Activated CD4-positive, CD25-positive, alpha-beta regulatory T cell treated with anti-CD3 and anti-CD28 coated beads, Interleukin-2, amount 50 U/mL, for 72 hours (primary cell): ENCODE measurements at places on chromosomes 7 and 10.

- DNase-seq = peak; percentile 68
Measured at GRCh38 chr7:150737265-150738055, at the start of gene GIMAP5. Gene GIMAP5, plus strand, starts transcription at chr7:150737418. Its CDS starts 3,467 bp downstream, at chr7:150740885.

GRCh38 chr10:73253225-73253555 is 746 bp upstream of the MRPS16 start:
- no peak for DNase-seq

GRCh38 chr10:110733218-110733952 is 89.2 kb downstream of the RBM20 start:
- DNase-seq = no peak

- no peak for DNase-seq
Measured at GRCh38 chr10:91557651-91558111, 75.2 kb downstream of the PPP1R3C start.

DNA sequence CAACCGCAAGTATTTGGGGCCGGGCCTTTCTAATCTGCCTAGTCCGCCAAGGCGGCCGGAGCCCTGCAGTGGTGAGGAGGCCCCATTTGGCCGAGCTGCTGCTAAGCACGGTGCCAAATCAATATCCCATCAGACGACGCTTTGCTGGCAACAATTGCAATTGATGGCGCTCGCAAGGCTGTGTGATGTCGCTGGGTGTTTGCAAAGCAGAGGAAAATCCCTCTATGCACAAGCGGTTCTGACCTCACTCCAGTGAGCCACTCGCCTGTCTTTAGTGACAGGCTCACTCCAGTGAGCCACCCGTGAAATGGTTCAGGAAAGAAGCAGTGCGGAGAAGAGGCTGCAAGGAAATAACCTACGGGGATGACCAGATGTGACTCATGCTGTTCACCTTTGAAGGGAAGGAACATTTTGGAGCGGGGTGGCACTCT is 18.3 kb upstream of the PDE1C start:
- DNase-seq = no peak

DNA sequence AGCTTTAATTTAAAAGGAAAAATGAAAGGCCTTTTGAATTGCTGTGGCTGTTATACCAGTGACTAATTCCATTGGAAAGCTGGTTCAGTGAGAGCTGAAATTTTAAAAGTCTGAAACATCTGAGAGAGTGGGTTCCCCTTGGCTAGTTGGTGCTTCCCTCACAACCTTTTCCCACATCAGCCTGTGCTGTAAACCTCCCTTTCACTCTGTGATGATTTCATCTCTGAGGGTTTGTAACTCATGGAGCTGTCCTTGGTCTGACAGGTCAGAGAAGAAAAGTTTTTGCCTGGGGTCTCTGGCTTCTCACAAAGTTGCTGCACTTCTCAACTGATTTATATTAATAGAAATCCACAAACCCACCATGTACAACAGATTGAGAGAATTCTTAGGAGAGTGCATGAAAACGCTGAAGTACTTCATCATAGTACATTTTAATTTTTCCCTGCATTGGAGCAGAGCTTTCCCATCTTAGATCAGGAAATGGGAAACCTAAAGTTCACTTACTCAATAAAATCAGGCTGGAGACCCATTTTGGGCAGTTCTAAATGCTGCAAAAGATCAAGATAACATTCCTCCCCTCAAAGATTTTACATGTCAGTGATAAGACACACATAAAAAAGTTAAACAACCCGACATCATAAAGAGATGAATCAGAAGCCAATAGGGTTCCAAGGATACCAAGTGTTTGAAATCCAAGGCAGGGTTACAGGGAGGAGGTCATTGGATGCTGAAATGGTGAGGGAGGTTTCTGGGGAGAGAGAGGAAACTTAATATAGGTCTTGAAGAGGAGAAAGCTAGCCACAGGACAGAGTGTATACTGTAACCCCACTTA is 157.0 kb upstream of the MKLN1 start:
- no peak for DNase-seq

DNA sequence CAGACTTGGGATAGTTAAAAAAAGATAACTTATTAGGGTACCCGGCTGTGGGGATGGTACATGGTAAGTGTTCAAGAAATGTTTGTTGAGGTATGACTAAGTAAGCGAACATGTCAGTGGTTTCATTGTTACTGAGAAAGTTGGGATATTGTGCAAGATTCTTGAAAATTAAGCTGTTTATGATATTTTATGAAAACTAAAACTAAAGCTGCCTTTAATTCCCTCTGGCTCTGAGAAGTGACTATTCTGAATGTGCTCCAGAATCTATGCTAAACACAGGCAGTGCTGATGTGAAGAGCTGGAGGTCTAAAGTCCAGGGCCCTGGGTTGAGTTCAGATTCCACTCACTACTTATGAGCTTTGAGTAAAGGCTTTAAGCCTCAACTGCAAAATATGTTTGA is 72.9 kb downstream of the AOAH start:
- DNase-seq = no peak

- no peak for DNase-seq
Measured at GRCh38 chr10:24351961-24352360, 143.0 kb downstream of the KIAA1217 start.

GRCh38 chr7:75842836-75843446 is 29.3 kb upstream of the CCL24 start:
- peak; percentile 36 for DNase-seq
